Osteoblast (primary cell): ENCODE measurements at places on chromosomes 16 and 17.

DNA sequence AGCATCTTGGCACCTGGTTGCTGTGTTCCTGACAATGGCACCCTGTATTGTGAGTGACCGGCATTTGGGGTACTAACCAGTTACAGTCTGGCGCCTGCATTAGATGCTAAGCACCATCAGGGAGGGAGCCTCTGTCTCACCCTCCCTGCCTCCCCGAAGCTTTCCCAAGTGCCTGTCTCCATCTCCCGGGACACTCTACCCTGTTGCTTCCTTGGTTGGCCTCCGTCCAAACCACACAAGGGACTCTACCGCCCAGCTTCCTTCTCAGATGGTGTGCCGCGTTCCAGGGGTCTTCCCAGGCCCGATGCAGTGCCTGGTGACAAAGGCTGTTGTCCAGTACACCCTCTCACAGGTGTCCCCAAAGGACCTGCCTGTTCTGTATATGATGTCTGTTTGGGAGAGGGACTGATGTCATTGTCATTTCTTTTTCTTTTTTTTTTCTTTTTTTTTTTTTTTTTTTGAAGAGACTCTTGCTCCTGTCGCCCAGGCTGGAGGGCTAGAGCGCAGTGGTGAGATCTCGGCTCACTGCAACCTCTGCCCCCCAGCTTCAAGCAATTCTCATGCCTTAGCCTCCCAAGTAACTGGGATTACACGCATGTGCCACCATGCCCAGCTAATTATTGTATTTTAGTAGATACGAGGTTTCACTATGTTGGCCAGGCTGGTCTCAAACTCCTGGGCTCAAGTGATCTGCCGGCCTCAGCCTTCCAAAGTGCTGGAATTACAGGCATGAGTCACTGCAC is 6.7 kb downstream of the SNN start:
- DNase-seq: peak; percentile 87

DNA sequence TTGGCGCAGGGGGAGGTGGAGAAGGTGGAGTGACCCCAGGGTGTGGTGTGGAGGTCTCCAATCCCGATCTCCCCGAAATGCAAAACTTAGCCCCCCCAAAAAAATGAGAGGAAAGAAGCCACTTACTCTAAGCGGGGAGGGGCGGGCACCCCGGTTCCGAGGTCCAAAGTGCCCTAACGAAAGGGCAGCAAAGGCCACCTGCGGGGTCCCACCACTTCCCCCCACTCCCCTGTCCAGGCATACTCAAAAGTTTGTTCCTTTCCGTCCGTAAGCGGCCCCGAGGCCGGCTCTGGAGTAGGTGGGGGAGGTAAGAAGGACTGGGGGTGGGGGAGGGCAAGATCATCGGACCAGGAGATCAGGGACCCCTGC is 1.1 kb downstream of the TOX3 start:
- no peak for DNase-seq

- DNase-seq: no peak
Measured at GRCh38 chr16:26019381-26020242, 327.9 kb downstream of the HS3ST4 start.

- DNase-seq: peak; percentile 25
Measured at GRCh38 chr16:57058291-57058861, 34.0 kb upstream of the CPNE2 start.

DNA sequence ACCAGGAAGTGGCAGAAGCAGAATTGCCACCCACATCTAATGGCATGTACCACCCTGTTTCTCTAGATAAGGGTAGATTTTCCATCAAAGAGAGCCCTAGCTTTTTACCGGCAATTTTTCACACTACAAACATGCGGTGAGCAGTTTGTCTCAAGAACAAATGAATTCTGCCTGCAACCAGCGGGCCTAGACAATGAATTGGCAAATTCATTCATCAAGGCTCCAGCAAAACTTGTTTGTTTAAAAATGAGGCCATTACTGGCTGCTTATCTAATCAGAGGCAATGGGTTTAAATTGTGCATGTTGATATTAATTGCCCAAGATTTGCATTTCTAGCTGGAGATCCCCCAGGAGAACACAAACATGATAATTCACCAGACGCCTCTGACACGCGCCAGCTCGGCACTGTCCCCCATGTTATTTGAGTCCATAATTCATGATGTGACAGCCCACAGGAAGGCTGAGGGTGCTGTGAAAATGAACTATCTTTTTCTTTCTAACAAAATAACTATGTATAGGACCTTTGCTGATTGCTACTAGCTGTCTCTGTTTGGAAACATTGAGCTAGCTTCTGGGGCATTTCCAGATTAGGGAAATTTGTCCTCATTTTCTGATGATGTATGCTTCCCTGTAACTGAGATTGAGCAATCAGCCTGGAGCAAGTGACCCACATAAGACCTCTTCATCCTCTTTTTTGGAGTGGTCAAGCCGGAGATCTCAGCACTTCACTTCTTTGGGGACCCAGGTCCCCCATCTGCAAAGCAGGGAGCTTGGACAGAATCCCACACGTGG is 80.8 kb downstream of the CNGB1 start:
- DNase-seq: no peak

DNA sequence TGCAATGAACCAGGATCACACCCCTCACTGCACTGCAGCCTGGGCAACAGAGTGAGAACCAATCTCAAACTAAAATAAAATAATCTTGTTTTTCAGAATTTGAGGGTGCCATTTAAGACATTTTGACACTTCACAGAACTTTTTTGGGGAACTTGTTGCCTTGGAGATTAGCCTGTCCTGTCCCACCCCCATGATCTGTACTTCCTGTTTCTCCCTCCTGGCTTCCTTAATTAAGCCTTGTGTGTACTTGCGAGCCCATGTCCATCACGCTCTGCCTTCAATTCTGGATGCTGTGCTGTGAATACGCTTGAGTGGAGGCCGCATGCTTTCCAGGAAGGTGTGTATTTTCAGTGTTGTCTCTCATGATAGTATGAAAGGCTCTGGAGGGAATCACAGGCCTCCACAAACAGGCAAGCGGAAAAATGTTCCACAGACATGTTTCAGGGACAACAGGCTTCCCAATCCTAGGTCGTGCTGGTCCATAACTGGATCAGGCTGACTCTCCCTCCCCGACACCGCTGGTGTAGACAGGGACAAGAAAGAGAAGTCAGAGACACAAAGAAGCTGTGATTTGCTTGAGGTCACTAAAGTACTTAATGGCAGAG is 56.9 kb downstream of the NOS2 start:
- DNase-seq: no peak

- DNase-seq: no peak
Measured at GRCh38 chr17:616407-616806, 98.2 kb downstream of the VPS53 start.

- DNase-seq: peak; percentile 62
Measured at GRCh38 chr17:3983606-3984484, 19.6 kb upstream of the ATP2A3 start.

- no peak for DNase-seq
Measured at GRCh38 chr16:84086341-84086740, 30.4 kb downstream of the MBTPS1 start.

- DNase-seq: peak; percentile 92
Measured at GRCh38 chr17:4161192-4161966, 18.4 kb downstream of the CYB5D2 start.

- DNase-seq: peak; percentile 30
Measured at GRCh38 chr17:63398680-63399079, 47.4 kb downstream of the CYB561 start.

DNA sequence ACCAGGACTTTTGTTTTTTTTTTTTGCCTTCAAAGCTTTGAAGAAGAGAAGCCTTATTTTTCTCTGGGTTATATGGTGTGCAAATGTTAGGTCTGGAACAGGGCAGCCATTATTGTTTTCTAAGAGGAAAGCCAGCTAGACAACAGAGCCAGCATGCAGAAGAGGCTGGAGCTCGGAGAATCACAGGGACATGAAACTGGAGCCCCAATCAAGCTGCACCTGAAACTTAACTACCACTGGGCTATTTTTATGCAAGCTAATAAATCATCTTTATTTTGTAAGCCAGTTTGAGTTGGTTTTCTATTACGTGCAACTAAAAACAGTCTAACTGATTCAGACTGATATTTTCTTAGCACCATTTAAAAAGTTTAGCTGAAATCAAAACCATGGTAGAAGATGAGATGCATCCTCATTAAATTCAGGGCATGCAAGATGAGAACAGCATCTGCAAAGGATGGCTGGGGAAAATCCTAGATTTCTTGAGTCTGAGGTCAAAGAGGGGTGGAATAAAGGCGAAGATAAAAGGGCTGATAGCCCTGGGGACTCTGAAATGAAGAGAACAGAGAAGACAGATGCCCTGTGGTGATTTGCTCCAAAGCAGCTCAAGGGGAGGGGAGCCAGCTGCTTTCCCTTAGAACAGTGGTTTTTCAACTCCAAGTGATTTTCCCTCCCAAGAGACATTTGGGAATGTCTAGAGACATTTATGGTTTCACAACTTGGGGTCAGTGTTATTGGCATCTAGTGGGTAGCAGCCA is 177.1 kb upstream of the WSCD1 start:
- DNase-seq: no peak

GRCh38 chr17:82978765-82979349 is 100.6 kb upstream of the METRNL start:
- no peak for DNase-seq

DNA sequence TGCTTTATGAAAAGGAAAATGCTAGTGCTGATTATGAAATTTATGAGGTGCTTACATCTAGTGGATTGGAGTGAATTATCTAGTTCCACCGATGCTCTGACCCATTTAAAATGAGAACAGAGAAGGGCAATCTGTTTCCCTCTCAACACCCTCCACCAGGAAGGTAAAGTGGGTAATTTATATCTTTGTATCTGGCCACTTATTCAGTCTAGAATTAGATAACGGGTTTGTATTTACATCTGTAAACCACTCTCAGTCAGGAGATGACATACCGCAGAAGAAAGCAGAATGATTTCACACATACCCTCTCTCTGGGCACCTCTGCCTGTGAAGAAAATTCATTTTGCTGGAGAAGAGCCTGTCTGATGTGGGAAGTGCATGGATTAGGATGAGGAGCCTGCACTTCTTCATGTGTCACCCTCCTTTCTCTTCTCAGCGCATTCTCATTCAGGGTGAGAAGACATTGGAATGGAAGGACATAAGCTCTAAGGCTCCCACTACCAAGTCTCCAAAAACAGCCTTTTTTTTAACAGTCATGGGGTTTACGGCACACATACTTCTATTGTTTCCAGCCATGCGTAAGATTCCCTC is 646.7 kb upstream of the SALL1 start:
- no peak for DNase-seq

GRCh38 chr16:80389338-80389737 is 151.5 kb upstream of the DYNLRB2 start:
- no peak for DNase-seq

GRCh38 chr16:8733849-8734540 is 59.6 kb downstream of the ABAT start:
- DNase-seq: no peak

GRCh38 chr16:13833515-13833914 is 86.4 kb upstream of the ERCC4 start:
- DNase-seq: no peak

DNA sequence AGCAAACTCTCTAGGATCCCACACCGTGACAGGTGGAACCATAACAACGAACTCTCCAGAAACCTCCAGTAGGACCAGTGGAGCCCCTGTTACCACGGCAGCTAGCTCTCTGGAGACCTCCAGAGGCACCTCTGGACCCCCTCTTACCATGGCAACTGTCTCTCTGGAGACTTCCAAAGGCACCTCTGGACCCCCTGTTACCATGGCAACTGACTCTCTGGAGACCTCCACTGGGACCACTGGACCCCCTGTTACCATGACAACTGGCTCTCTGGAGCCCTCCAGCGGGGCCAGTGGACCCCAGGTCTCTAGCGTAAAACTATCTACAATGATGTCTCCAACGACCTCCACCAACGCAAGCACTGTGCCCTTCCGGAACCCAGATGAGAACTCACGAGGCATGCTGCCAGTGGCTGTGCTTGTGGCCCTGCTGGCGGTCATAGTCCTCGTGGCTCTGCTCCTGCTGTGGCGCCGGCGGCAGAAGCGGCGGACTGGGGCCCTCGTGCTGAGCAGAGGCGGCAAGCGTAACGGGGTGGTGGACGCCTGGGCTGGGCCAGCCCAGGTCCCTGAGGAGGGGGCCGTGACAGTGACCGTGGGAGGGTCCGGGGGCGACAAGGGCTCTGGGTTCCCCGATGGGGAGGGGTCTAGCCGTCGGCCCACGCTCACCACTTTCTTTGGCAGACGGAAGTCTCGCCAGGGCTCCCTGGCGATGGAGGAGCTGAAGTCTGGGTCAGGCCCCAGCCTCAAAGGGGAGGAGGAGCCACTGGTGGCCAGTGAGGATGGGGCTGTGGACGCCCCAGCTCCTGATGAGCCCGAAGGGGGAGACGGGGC is 1.3 kb downstream of the SPN start:
- DNase-seq: peak; percentile 49

- DNase-seq: no peak
Measured at GRCh38 chr17:76952402-76952801, 84.2 kb downstream of the MGAT5B start.

- DNase-seq: no peak
Measured at GRCh38 chr17:32610943-32611342, 124.2 kb downstream of the CDK5R1 start.

DNA sequence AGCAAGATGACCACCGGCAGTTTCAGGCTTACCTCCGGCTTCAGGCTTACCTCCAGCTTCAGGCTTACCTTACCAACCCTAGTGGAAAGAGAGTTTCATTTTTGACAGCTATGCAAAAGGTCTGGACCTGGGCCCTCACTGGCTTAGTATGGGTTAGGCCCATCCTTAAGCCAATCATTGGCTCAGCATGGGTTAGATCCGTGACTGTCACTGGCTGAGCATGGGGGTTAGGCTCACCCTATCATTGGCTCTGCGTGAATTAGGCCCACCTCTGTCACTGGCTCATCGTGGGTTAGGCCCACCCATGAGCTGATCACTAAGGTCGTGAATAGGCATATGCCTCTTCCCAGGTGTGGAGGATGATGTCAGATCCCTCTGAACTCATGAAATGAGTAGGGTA is 8.1 kb downstream of the NDE1 start:
- DNase-seq: peak; percentile 35

DNA sequence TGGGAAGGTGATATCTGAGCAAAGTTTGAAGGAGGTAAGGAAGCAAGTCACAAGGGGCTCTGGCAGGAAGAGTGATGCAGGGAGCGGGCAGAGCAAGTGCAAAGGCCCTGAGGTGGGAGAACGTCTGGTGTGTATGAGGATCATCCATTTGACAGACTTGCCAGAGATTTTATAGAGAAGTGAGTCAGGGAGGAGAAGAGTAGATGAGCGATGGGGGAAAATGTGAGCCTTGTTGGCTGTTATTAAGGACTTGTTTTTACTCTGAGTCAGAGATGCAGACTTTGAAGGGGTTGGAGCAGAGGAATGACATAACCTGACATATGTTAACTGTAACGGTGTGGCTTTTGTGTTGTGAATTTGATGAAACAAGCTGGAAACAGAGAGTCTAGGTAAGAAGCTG is 3.5 kb upstream of the CLEC10A start:
- no peak for DNase-seq

- DNase-seq: peak; percentile 92
Measured at GRCh38 chr16:31181102-31181830, 1.3 kb downstream of the FUS start.

- DNase-seq: peak; percentile 50
Measured at GRCh38 chr16:30094541-30095165, 1.4 kb downstream of the YPEL3 start.

GRCh38 chr16:30604316-30604947 is 5.8 kb downstream of the ZNF689 start:
- no peak for DNase-seq

- DNase-seq: no peak
Measured at GRCh38 chr16:69169607-69170352, 17.2 kb upstream of the SNTB2 start.
